ENCODE measurements at places on chromosomes 5 and 9.
A peak's percentile ranks its signal among the peaks of the same experiment; 100 is the strongest.

DNA sequence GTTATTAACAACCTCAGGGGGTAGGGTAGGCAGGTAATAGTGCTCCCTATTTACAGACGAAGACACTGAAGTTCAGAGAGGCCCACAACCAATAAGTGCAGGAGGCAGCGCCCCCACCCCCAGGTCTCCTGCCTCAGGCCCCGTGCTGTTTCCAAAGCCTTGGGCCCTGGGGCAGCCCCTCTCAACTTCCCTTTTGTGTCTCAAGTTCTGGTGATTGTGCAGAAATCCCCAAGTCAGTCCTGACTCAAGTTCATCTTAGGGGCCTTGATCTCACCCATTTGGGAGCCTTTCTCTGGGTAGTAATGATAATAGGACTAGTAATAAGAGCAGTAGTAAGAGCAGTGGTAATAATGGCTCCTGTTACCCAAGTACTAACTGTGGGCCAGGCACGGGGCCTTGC lies 35.5 kb upstream of the ASS1 start:
- no peak for DNase-seq

DNA sequence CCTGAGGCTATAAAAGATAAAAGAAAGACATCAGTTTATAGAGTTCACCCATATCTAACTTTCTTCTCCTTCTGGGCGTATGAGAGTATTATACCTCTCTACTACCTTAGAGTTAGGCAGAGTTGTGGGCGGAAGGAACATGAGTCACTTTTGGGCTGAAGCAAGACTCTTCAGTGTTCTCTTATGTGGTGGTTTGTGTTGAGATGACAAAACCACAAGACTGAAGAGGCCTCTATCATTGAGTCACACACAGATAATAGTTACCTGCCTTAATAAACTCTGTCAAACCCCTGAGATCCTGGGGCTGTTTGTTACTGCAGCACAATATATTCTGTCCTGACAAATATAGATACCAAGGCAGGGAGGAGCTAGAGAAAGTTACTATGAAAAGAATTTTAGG lies 184.2 kb downstream of the EFNA5 start:
- no peak for DNase-seq

DNA sequence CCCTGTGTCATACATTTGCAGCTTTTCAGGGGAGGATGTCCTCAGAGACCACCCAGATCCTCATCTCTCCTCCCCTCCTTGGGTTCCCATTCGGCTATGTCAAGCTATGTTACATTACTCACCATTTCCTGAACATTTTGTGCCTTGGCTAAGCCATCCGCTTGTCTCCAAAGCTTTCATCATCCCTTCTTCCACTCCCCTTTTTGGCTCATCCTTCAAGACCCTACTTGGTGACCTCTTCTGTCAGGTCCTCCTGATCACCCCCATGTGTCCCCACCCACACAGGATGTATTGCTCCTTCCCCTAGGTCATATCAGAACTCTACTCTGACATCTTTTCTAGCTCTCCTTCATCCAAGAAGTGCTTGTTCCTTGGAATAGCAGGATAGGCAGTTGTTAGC lies 81.8 kb downstream of the BOD1 start:
- no peak for DNase-seq

DNA sequence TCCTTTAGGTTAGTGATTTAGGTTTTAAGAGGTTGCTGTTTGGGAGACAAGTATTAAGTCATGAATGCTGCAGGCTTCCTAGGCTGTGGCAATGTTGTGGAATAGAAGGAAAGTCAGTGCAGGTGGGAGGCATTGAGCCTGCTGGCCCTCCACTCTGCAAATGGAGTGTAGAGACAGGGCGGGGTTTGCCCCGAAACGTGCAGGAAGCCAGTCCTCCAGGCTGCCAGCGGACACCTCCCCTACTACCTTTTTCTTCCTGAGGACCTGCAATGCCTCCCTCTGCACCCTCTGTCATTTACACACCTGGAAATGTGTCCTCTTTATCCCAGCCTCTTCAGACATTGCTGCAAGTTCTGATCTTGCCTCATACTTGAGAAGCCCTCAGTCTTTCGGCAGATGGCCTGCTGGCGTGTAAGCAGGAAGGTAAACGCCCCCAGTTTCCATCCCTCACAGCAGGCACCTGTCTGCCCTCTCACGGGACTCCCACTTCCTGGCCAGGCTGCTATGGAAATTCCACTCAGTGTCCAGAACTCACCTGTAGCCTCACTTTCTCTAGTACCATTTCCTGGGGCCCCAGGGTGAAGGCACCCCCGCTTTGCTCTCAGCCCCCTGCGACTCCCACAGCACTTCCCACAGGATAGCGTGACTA lies 81.6 kb upstream of the BOD1 start:
- DNase-seq = no peak

GRCh38 chr5:169440107-169440705 lies 139.3 kb upstream of the SLIT3 start:
- DNase-seq = no peak

DNA sequence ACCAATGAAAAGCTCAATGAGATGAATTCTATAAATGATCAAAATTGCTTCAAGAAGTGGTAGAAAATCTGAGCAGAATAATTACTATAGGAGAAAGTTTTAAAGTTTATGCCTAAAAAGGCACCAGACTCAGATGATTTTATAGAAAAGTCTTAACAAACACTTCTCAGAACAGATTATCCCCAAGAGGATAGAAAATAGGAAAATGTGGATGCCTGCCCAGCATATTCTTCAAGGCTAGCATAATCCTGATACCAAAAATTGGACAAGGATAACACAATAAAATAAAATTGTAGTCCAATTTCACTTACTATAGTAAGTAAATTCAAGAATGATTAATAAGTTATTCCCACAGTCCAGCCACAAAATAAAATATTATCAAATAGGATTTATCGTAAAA lies 397.0 kb downstream of the NR2F1-AS1 start:
- no peak for DNase-seq

DNA sequence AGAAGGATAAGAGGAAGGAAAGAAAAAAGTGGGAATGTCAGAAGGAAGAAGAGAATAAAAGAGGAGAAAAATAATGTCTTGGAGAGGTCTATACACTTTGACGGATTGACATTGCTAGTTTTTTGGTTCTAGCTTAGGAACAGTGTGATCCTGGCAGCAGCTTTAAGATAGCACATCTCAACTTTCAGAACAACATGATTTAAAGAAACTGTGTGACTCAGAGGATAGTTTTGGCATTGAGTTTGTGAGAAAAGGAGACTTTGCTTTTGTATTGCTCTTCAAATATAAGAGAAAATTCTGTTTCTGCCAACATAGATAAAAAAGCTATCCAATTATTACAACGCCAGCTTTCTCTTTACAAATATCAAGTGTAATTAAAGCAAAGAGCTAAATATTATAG lies 260.7 kb upstream of the ARRDC3 start:
- DNase-seq = no peak

DNA sequence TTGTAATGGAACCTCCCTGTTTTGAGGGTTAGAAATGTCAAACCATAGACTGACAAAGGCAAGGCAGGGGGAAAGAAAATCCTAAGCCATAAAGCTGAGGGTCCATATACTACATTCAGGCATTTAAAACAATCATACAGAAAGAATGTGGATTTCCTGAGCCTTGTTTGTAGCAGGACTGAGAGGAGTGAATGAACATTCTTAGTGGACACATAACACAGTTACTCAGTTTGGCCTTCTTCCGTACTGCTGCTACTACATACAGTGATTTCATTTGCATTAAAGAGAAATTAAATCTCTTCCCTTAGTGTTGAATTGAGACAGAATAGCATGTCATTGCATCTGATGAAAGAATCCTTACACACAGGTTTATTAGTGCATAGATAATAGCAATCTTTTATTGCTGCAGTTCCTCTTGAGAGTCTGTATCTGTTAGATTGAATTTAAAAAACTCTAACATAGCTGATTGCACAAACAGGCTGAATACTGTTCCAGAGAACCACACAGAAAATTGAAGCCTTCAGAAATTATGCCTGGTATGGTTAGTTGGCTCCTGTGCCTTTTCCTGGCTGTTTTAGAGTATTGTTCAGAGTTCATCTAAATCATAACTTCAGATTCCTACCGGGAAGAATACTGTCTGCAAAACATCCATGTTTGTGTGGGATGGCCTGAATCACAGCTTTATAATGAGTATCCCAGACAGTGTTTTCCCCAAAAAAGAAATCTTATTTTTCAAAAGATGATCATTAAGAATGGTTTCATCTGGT lies 2.0 kb upstream of the MTX3 start:
- DNase-seq = no peak

GRCh38 chr9:121562301-121562700 lies 62.7 kb upstream of the GGTA1 start:
- no peak for DNase-seq

GRCh38 chr9:91943478-91944470 lies 6.3 kb downstream of the ROR2 start:
- DNase-seq = no peak

- no peak for DNase-seq
Observed at GRCh38 chr5:175840050-175840841, 31.1 kb upstream of the CPLX2 start.

- DNase-seq = no peak
Observed at GRCh38 chr5:77650686-77651085, 12.2 kb upstream of the OTP start.

DNA sequence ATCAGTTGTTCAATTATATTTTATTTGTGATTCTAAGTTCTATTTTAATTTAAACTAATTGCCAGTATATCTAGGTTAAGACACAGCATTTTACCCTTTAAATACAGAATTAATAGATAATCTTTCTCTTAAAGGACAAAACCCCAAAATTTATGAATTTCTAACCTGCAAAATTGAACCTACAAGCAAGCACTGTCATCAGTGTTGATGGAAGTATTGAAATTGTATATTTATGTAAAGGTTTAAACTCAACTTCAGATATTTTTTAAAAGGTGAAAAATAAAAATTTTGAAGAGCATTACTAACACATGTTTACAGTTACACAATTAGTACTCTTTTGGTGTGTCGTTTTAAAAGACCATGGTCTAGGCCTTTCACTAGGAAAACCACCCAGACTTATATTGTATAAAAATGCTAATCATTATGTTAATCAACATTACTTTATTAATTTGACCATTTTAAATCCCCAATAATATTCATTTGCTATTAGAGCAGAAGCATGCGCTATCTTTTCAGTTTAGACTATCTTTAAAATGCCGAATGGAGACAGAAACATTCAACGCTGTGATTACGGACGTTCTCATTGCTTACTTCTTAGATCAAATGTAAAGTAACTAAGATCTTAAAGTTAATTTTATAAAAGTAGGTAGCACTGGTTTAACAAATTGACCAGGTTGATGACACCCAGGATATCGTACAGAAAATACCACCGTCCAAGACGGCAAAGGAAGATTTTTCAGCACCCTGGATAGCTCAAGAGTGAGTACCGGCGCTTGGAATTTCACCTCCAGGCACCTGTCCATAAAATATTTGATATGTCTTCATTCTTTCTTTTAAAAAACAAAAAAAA lies 3.2 kb downstream of the OTP start:
- no peak for DNase-seq

DNA sequence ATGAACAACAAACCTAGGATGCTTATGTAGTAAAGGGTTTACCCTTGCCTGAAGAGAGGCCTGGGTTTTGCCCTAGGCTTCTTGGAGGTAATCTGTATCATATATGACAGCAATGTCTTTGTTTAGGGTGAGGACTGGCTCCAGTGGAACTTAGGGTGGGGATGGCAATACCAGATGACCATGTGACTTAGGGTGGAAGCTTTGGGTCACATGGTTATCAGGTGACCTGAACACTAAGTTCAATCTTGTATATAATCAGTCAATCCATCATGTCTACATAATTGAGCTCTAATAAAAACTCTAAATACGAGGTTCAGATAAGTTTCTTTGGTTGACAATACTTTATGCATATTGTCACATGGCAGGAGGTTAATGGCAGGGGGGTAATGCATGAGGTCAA lies 10.6 kb upstream of the PPP2R2B start:
- DNase-seq = no peak

DNA sequence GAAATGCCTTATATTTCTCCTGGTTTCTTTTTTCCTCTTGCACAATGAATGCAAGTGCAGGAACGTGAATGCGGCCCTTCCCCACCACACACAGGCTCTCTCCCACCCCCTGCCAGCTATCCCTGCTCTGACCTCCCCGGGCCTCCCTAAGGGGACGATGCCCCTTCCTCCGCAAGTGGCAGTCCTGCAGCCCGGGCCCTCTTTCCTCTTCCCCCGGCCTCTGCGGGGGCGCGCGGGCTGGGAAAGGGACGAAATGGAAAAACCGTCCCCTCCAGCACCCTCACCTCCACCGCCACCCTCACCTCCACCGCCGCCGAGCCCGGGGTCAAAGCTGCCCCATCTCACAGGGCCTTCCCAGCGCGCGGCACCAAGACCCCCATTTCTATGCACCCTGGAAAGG lies 44.7 kb downstream of the GAS1 start:
- DNase-seq = no peak

DNA sequence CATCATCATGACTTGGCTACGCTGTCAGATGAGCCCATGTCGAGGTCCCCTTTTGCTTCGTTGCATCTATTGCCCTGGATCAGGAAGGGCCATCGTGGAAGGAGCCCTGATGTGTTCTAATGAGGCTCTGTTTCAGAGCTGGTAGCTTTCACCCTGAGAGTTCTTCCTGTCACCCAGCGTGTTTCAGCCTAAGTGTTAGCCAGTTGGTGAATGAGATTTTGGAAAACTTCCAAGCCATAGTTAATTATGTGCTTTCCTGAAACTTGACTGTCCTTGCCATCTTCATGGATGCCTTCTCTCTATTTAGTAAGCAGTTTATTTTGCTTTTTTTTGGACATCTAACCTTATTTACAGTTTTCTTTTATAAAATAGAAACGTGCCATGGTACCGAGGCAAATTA lies 1695.4 kb upstream of the WWC1 start:
- DNase-seq = no peak

- peak; percentile 64 for DNase-seq
Observed at GRCh38 chr9:128902351-128903078, 18.3 kb upstream of the PHYHD1 start.

DNA sequence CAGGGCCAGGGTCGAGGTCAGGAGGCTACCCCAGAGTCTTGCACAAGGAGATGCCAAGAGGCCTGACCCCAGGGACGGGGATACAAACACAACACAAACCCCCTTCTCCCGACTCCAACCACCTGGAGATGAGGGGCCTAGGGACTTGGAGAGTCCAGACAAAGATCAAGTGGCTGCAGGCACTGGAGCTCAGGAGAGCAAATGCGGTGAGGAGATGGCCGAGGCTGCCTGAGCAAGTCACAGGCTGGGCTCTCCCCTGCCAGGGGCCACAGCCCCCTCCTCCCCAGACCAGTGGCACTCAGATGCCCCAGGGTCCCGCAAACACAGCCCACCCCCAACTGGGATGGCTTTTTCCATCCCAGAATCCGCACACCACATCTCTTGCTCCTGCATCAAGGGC lies 15.8 kb downstream of the SH3GLB2 start:
- DNase-seq = no peak

GRCh38 chr9:132014218-132014805 lies 65.4 kb downstream of the MED27 start:
- DNase-seq = no peak

Measured in heart right ventricle (tissue), 16 donors.